ENCODE measurements at places on chromosomes 16 and 17.

- DNase-seq = no peak
Observed at GRCh38 chr17:56125830-56126819, 27.1 kb upstream of the ANKFN1 start.

GRCh38 chr17:79391376-79392233 lies 219.2 kb downstream of the RBFOX3 start:
- DNase-seq = peak; percentile 79

- no peak for DNase-seq
Observed at GRCh38 chr17:65268832-65269231, 131.7 kb downstream of the RGS9 start.

DNA sequence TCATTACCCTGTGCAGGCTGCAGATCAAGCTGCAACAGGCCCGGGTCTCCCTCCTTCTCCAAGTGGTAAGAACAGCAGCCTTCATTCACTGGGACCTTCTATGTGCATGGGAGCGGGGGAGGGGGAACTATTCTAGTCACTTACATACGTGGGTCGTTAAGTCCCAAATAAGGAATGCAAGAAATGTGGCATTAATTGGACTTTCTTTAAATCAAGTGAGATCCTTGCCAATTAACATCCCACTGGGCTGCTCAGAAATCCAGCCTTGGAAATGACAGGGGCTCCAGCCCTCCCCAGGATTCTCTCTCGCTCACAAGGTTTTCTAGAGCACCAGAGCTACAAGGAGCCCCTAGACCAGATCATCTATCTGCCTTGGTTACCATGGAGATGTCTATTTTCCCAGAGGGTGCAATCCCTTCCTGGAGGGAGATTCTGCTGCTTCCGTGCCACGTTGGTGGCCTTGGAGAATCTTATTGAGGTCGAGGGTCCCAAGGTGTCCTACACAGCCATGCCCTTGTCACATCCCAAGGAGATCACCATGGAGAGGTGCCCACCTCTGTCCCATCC lies 5.2 kb upstream of the EIF1 start:
- no peak for DNase-seq

DNA sequence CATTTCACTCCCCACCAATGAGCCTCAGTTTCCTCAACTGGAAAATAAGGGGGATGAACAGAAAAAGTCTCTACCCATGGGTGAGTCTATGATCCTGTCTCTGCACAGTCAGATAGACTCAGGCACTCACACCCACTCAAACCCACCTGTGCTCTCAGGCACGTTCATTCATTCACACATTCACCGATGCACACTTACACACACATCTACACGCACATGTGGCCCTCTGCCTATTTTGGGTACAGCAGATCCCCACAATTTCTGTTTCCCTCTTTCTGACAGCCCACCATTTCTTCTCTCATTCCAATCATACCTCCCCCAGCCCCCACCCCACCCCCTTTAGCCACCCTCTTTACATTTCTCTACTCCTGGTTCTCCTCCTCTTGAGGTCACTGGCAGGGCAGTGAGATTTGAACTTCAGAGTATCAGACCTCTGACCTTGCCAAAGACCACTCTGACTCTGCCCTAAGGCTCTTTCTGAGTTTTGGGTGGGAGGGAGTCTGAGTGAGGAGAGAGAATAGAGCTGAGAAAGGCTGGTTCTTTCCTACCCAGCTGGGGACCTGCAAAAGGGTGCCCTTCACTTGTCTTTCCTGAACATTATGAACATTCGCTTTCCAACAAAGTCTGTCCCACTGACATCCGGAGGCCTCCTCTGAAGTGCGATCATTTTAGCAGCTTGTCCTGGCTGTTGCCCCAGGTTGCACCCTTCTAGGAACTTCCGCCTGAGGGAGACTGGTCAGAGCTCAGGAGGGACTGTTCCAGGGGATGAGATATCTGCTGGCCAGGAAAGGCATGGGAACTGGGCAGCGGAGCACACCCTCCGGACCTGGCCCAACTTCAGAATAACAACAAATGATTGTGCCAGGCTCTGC lies 10.1 kb upstream of the COL1A1 start:
- no peak for DNase-seq

DNA sequence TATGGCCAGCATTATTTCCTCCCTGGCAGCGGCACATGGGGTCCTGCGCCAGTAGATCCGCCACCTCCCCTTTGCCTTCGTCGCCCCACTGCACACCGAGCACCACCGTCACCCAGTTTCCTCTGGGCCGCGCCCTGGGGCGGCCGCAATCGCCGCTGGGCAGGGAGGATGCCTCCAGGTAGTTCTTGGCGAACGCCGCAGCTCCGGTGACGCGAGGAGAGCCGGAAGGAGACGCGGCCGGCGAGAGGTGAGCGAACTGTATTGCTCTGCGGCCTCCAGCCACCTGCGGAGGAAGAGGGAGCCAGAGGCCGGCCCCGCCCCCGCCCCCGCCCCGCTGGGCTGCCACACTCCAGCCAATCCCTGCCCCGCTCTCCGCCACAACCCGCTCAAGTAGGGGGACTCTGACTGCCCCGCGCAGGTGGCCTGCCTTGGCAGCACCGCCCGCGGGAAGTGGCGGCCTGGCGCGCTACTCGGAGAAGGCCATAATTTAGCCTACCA lies 11.8 kb upstream of the SLFN13 start:
- peak; percentile 78 for DNase-seq

DNA sequence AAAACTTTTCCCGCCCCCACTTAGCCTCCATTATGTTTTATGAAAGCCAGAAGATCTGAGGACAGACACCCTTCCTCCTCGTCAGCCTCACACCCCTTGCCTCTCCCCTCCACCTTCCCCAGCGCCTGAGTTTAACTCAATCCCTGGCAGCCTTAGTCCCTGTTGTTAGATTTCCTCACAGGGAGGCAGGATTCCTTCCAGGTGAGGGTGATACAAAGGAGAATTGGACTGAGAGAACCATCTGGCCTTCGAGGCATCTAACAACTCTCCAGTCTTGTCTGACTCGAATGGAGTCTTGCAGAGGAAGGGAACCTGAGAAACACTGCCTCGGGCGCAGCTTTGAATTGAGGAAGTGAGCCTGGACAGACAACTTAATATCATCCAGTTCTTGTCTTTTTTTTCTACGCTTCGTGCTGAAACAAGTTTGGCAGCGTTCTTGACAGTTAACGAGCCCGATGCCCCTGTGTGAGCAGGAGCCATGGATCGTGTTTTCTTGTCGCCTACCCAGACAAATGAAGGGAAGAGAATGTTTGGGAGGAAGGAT lies 1.3 kb upstream of the ZNF768 start:
- peak; percentile 58 for DNase-seq

DNA sequence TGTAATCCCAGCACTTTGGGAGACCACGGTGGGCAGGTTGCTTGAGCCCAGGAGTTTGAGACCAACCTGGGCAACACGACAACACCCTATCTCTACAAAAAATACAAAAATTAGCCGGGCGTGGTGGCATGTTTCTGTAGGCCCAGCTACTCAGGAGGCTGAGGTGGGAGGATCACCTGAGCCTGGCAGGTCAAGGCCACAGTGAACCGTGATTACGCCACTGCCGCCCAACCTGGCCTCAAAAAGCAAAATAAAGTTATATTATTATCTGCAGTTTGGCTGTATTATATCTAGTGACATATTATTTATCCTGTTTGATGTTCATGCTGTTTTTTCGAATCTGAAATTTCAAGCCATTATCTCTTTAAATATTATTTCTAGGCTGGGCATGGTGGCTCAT lies 26.5 kb downstream of the ST3GAL2 start:
- DNase-seq = no peak

- no peak for DNase-seq
Observed at GRCh38 chr16:85557083-85557970, 55.8 kb upstream of the GSE1 start.

DNA sequence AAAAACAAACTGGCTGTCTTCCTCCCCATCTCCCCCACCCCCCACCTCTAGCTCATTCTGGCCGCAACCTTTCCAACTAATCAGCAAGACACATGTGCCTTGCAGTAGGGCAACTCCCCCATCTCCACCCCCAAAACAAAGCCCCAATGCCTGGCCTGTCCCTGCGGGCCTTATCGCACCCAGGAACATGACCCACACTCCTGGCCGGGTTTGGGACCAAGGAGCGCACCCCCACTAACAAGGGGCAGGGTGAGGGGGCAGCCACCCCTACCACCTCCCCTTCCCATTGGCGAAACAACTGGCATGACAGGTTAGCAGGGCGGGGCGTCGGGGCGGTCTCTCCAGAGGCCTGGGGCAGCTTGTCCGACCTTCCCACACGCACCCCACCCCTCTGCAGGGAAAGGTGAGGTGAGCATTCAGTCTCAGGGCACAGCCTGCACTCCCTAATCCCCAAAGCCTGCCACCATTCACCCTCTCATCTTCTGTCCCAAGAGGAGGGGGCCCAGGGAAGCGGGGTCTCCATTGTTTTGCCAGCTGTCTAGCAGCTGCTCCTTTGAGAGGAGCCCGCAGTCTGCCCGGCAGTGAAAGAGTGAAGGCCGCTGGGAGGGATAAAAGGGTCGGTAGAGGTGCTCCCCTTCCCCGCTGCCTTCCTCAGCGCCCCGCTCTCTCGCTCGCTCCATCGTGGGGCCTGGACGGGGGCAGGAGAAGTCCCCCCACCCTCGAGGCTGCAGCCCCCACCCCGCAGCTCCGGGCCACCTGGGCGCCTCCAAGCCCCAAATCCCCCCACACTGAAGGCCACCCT lies 765 bp downstream of the MYO18A start:
- DNase-seq = no peak

GRCh38 chr17:69457603-69458002 lies 43.1 kb downstream of the MAP2K6 start:
- DNase-seq = no peak

All from GM12891 (cell line).